ENCODE measurements at places on chromosomes 7 and 10.

DNA sequence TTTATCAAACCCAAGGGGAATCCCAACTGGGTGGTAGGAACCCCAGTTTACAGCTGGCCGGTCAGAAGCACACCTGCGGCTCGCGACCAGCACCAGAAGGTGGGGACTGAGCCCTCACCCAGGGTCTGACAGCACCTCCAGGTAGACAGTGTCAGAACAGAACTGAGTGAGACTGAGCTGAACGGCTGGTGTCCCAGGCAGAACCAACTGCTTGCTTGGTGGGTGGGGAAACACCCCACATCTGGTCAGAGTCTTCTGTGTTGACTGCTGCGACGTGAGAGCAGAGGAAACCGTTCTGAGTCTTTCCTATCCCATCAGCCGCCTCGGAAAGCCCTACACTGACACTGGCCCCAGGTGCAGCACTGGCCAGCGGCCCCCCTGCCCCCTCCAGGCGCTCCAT lies 160.7 kb downstream of the MAD1L1 start:
- DNase-seq: no peak

DNA sequence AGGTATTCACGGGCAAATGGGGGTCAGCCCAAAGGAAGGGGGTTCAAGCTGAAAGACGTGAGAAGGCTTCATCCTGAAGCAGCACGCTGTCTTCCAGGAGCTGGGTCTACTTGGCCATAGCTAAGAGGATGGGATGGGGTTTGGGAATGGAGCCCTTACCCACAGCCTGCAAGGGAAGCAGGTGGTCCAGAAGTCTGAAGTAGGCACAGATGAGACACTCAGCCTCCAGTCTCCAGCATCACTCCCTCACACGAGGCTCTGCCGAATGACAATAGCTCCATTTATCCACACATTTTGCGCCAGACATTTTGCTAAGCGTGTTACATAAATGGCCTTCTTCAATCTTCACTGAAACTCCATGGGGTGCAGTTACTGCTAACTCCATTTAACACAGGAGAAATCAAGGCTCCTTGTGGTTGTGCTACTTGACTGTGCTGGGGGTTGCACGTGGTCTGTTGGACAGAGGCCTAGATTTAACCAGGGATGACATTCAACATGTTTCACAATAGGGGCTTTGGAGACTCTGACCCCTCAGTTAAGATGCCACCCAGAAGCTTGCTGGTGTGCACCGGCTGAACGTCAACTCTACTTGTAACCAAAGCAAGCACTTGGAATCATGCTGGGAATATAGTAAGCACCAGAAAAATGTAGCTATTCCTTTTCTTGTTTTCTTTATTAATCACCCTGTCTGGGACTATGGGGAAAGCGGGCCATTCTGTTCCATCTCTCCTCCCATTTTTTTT lies 85.3 kb downstream of the FAM241B start:
- DNase-seq: no peak

GRCh38 chr7:29285444-29285793 lies 90.8 kb downstream of the CHN2 start:
- peak; percentile 0 for DNase-seq

- no peak for DNase-seq
Measured at GRCh38 chr10:4707221-4707620, 118.8 kb upstream of the AKR1E2 start.

- peak; percentile 37 for DNase-seq
Measured at GRCh38 chr10:119139464-119140067, 25.9 kb downstream of the SFXN4 start.

DNA sequence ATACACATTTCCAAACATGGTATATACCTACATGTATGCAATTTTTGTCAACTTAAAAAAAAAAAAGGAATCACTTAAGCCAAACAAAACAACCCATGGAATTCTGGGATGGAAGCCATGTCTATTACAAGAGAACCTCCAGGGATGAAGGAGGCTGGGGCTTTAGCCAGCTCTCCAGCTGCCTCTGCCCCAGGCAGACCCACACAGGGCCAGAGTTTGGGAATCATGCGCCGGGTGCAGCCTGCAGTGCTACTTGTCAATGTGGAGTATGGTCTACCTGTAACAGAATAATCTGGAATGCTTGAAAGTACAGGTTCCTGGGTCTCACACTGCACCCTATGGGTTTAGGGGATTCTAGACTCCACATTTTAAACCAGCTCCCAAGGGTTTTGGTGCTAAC lies 10.8 kb downstream of the ATP6V0E2 start:
- no peak for DNase-seq

DNA sequence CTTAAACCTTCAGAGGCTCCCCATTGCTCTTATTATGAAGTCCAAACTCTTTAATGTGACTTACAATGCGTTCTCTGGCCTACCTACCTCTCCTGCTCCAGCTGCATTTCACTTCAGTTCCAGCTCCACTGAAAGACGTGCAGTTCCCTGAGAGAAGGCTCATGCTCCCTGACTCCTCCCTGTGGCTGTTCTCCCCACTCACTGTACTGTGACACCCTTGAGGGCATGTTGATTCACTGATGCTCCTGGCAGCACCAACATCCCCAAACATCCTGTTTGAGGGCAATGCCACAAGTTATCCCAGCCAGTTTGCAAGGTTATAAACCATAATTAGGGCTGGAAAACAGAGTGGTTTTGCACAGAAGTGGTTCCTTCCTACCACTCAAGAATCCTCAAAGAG lies 111.2 kb downstream of the LSM5 start:
- no peak for DNase-seq

- no peak for DNase-seq
Measured at GRCh38 chr7:14842523-14842922, 60.0 kb downstream of the DGKB start.

GRCh38 chr10:97136756-97137155 lies 49.0 kb downstream of the SLIT1 start:
- DNase-seq: no peak

- DNase-seq: no peak
Measured at GRCh38 chr7:112946350-112946749, 140.3 kb downstream of the GPR85 start.

DNA sequence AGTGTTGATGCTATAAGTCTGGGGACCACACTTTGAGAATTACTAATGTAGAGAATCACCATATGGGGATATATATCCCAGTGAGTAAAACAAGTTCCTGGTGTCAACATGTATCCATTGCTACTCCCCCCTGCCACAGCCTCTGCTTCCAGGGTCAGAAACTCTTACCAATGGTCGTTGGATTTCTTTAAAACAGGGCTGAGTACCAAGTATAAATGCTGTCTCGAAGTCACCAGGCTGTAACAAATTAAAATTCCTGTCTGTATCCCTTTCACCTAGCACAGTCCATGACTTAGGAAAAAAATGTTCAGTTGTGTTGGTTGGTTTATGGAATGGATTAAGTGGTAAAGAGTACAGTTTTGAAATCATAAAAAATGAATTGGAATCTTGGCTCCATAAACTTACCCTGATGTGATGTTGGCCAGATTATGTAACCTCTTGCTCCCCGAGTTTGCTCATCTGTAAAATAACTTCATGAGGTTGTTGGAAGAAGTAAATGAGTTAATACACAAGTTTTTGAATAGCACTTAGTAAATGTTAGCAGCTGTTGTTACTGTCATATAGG lies 364.0 kb upstream of the LRGUK start:
- no peak for DNase-seq
